Ovary (tissue), 10 donors: ENCODE measurements at places on chromosomes 3 and 15.

GRCh38 chr3:1908651-1909445 is 189.8 kb upstream of the CNTN4 start:
- no peak for DNase-seq

- DNase-seq = no peak
Measured at GRCh38 chr3:23192816-23193215, 10.3 kb upstream of the UBE2E2 start.

DNA sequence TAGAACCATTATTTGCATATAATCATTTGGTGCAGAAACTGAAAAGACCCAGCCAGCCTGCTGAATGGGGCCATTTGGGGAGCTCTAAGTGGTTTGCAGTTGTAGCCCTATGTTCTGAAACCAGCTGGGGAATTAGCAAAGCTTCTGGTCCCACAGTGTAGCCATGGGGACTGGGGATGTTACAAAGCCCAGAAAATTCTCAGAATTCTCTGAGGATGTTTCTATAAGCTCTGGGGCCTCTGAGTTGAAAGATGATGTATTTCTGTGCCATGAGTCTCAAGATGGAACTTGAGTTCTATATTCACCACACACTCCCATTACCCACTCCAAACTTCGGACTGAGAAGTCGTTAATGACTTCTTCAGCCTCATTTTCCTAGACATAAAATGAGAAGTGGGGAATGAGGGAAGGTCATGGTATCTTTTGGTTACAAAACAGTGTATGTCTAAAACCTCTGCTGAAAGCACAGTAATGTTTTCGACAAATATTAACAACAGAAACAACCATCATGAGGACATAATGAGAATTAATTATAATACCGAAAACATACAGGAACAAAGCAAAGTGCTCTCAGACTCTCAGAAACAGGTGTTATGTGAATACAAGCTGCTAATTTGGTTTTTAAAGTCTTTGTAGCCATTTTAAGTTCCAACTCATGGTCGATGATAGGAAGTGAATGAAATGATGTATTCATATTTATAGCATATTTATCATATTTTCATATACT is 89.4 kb downstream of the RFTN1 start:
- DNase-seq = no peak

DNA sequence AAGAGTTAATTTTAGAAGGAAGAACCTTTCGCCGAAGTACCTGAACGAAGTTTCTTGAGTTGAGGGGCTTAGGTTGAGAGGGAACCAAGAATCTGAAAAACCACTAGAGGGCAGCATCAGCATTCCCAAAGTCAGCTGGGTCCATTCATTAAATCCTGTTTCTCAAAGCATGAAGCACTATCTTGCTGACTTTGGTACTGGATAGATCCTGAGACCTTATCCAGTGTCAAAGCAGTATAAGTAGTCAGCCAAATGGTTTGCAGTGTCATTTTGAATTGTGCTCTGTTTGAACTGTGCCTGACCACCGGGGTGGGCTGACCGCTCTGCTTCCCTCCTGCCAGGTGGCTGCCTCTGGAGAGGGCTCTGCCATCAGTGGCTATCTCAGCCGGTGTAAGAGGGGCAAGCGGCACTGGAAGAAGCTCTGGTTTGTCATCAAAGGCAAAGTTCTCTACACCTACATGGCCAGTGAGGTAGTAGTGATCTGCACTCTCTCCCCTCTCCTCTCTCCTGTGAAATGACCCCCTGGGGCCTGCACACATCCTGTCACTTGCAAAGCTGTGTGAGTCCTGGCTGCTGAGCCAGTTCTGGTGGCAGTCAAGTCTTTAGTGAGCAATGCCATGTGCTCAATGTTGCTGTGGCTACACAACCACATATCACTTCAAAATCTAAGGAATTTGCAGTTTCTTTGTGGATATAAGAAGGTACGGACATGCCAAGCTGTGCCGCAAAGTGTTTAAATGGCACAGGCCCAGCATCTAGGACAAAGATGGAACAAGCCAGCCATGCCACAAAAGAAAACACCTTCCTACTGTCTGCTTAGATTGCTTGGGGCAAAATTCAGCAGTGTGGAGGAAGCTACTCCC is 21.4 kb upstream of the NR2C2 start:
- no peak for DNase-seq

GRCh38 chr3:71063773-71064290 is 519.7 kb downstream of the FOXP1 start:
- DNase-seq = peak; percentile 50

GRCh38 chr3:3165650-3166049 is 13.8 kb downstream of the CRBN start:
- no peak for DNase-seq

- no peak for DNase-seq
Measured at GRCh38 chr3:75380276-75380771, 283.8 kb upstream of the FRG2C start.

DNA sequence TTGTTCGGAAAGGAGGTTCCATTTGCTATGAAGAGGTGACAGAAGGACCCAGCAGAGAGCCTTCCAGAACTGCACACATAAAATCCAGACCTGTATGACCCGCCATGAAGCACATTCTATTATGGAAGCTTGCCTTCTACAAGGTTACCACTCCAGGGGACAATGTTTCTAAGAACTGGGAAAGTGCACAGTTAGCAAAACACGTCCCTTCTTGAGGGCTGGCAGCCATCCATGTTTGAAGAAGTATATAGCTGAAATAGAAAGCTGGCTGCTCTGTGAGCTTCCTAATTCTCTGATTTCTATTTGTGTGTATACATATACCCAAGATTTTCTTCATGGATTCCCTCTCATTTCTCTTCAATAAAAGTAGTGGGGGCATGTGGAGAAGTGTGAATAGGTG is 74.6 kb downstream of the CNTN3 start:
- no peak for DNase-seq

DNA sequence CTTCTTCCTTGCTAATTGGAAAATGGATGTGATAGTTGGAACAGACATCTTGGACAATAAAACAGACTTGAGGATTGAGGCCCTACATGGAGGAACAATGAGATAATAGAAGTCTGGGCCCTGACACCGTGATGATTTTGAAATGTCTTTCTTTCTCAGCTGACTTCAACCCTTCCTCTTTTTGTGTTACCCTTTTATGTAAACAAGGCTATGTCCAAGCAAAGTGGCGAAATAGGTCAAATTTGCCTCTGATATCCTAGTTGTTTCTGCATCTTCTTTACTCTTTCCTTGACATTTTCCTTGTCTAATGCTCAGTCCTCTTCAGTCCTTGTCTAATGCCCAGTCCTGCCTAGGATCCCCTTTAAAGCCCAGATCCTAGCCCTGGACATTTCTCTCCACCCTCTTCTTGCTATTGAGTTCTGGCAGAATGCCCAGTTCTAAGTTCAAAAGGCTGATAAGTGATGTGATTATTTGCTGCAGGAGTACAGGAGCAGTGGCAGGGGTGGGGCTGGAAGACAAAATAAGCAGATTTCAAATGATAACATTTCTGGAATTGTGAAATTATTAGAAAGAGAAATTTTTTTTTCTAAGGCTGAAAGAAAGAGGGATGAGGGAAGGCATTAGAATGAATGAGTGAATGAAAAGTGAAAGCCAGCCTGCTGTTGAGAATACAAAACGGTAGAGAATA is 6.5 kb upstream of the VPS8 start:
- no peak for DNase-seq

DNA sequence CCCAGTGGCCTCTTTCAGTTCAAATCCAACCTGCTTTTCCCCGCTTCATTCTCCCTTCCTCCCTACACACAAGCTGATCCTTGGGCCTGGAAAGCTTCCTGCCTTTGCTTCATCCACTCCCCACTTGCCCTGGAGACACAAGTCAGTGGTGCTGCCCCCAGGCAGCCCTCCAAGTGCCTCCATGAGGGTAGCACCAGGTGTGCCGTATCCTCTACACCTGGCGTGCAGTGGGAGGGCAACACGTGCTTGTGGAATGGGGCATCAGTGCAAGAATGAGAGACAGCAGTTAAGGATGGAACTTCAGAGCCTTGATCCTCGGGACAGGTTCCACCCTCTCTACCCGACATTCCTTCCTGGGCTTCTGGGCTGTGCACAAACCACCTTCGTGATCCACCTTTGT is 3.8 kb downstream of the ANPEP start:
- DNase-seq = no peak

- no peak for DNase-seq
Measured at GRCh38 chr3:48459331-48459730, 12.8 kb downstream of the ATRIP start.

DNA sequence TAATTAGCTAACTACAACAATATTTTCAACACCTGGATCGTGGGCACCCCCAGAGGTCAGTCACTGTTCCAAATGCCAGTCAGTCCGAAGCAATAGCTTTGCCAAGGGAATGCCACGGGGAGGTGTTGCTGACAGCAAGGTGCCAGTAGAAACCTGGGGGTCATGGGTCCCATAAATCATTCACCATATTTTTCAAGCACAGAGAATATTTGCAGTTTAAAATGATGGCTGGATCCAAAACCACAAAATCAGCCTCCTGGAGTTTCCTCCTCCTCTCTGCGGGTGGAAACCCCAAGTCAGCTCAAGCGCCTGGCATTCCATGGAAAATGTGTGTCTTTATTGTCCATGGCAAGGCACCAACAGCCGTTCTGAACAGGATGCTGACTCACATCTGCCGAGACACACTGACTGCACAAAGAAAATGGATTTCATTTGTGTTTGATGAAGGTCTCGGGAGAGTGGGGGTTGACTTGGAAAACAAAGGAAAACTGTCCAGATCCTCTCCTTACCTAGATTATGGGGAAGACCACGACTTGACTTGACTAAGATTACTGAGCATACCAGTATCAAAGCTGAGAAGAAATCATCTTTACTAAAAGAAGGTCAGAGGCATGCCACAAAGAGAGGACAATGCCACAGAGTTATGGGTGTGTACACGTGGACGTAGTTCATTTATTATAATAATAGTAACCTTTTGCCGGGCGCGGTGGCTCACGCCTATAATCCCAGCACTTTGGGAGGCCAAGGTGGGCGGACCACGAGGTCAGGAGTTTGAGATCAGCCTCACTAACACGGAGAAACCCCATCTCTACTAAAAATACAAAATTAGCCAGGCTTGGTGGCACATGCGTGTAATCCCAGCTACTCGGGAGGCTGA is 26.4 kb downstream of the ANXA2 start:
- DNase-seq = peak; percentile 79

DNA sequence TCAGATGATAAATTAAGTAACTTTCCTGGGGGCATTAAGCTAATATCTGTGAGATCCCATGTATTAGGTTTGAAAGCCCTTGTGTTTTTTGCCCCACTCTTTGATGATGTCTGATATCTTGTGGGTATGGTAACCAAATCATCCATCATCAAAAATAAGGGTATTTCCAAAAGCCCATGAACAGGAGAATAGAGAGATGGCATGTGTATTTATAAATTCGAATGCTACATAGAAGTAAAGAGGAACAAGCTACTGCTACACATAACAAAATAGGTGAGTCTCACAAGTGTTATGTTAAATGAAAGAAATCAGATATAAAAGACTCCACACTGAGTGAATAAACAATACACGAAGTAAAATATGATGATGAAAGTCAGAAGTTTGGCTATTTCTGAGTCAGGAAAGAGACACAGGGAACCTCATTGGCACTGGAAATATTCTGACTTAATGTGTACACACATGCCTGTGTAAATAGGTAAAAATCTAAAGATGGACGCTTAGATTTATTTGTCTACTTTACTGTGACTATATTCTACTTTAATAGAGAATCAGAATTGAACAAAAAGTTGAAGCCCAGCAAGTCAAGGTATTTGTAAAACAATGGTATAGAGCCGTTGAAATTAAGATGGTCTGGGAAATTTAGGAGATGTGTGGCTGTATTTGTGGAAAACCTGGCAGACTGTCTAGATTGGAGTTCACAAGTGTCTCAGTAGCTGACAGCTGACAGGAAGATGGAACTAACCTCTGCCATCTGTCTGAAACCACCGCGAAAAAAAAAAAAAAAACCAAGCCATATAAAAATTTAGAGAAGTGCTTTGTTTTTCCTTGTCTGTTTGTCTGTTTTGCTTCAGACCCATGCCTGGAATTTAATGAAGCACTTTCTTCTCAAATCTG is 111.0 kb upstream of the TGFBR2 start:
- DNase-seq = no peak

DNA sequence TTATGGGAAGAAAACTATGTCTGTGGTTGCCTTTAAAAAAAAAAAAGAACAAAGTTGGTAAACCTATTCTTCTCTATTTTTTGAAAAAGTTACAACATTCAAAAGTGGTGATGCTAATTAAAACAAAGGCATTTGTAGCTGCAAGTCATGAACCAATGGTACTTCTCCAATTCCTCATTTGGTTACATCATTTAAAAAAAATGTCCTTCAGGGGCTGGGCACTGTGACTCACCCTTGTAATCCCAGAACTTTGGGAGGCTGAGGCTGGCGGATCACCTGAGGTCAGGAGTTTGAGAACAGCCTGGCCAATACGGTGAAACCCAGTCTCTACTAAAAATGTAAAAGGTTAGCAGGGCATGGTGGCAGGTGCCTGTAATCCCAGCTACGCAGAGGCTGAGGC is 574.6 kb downstream of the VGLL3 start:
- DNase-seq = no peak

DNA sequence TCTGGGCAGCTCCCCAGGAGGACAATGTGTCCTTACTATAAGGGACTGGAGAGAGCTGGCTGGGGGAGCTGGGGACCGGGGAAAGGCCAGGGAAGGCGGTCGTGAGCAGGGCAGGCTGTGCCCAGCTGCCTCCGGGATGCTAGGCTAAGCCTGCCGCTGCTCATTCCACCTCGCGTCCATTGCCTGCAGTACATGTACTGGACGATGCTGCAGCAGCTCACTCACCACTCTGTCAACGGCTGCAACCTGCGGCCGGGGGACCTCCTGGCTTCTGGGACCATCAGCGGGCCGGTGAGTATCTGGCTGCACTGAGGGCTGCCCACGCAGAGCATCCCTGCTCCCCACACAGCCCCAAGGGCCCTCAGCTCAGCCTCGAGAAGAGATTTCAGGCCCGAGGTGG is 27.1 kb downstream of the FAH start:
- DNase-seq = no peak
